NCI-H1694 treated with DMSO at 0.1 percent for 48 hours (cell line): ENCODE measurements at places on chromosomes 6 and 20.

DNA sequence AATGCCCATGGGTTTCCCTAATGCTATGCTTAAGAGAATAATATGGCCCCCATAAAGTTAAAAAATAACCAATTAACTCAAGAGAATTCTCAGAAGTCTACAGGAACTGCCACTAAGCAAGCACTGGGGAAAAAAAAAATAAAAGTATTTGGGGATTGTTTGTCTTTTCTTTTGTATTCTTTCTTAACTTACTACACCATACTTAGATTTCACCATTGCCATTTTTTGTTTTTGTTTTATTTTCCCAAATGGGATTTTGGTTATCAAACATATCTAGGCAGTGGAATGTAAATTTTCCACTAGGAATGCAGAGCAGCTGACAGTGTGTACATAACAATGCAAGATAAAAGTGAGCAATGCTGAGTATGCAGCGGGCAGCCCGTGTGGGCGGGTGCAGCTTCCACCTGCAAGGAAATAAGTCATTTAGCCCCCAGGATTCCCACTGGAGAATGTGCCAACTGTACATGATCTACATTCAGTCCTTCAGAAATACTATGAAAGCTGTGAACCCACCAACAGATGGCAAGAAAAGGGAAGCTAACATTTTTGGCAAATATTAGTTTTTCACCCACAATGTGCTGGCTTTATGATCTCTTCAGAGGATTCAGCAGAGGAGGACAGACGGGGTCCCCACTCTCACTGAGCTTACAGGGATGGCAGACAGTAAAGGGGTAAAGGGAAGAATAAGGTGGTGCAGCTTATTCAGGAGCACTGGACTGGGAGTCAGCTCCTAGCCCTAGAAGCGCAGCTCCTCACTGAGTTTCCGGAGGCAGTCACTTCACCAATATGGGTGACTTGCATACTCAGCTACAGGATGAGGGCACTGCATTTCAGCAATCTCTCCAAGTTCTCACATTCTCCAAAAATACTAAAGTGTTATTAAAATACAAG is 44.4 kb downstream of the DCDC2 start:
- DNase-seq = no peak

- DNase-seq = no peak
These were observed 51.2 kb upstream of the RANBP9 start for GRCh38 chr6:13762611-13763441.

- no peak for DNase-seq
These were observed 17.5 kb downstream of the TGM3 start for GRCh38 chr20:2313316-2313715.

DNA sequence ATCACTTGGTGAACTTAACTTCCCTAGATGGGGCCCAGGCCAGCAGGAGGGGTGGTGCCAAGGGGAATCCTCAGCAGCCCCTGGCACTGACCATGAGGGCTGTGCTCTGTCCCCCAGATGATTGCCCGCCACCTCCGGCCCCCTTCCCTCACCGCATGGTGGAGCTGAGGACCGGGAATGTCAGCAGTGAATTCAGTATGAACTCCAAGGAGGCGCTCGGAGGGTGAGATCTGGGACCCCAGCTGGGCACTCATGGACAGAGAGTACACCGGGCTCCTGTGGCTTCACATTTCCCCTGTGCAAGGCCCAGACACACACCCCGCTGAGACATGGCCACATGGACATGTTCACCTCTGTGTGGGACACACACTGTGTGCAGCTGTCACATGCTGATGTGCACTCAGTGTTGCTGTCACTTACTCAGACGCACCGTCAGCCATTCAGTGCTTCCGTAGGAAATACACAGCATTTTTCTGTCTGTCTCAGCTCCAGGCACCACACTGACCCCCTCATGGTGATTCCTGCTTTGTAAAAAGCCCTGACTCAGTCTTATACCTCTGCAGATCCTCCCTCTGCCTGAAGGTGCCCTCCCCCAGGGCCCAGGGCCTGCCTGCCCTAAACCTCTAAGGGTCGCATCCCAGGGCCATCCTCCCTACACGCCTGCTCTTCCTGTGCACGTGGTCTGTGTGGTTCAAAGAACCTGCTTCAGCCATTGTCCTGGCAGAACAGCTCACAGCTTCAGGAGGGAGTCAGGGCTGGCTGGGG is 4.4 kb downstream of the MYLK2 start:
- no peak for DNase-seq

- no peak for DNase-seq
These were observed 9.9 kb downstream of the TFAP2A start for GRCh38 chr6:10404799-10405512.

- DNase-seq = no peak
These were observed 59.9 kb downstream of the TSHZ2 start for GRCh38 chr20:53032046-53032445.

- DNase-seq = no peak
These were observed 7.9 kb downstream of the KIAA1755 start for GRCh38 chr20:38252292-38253288.

GRCh38 chr20:52152921-52153320 is 38.7 kb downstream of the ZFP64 start:
- DNase-seq = no peak

GRCh38 chr6:98831057-98831958 is 3.1 kb upstream of the POU3F2 start:
- no peak for DNase-seq

DNA sequence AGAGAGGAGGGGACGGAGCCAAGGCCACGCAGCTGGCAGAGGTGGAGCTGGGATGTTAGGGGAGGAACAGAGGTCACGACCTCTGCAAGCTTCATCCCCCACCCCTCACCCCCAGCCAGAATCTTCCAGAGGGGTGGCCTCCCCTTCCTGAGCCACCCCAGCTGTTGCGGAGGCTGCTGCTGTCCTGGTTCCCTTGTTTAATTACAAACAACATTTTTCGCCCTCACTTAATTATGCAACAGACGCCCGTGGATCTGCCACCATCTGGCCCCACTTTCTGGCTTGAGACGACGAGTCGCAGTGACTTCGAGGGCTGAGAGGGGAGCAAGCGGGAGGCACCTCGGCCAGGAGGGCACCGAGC is 153.7 kb upstream of the PTPN1 start:
- peak; percentile 68 for DNase-seq

DNA sequence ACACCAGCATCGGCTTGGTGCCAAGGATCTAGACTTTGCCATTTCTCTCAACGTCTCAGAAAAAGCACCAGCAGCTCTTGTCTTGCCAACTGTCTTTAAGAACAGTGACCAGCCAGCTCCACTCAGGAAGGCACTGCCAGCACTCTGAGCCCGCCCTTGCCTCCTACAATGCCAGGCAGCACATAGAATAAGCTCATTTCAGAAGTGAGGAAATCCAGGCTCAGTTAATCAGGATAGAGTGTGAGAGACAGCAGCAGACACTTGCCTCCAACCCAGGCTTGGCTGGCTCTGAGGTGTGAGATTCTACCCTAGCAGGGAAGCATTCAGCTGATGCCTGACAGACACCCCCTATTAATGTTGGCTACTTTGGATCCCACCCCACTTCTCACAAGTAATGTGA is 4.3 kb upstream of the SYNDIG1 start:
- DNase-seq = no peak

GRCh38 chr6:167079853-167080297 is 43.0 kb upstream of the CCR6 start:
- no peak for DNase-seq

DNA sequence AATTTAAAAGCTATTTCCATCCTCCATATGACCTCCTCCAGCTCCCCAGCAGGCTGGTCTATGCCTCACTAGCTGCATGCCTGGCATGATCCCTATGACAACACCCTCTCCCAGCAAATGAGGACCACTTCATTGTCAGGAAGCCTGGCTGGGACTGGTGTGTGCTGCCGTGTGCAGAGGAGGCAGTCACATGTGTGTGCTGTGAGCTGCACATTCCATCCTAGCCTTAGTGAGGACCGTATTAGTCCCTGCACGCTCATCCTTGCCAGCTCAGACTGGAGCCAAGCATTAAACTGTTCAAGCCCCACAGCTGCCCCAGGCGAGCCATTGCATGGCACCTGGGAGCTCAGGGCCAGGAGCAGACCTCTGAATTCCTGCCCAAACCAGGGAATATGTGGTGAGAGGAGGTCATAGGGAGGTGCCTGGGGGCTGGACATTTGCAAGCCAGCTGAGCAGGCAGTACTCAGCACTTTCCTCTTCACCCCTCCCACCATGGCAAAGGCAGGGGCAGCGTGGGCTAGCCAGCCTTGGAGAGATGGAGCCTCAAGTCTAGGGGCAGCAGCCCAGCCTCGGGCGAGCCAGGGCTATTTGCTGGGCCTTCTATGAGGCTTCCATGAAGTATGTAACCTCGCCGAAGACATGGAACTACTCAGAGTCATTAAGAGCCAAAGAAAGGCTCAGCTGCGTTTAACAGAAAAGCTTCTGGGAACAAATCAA is 8.7 kb upstream of the CCN5 start:
- no peak for DNase-seq
